Stimulated activated CD8-positive, alpha-beta memory T cell treated with anti-CD3 and anti-CD28 coated beads, Interleukin-15, amount 100 ng/mL, for 4 hours (primary cell): ENCODE measurements at places on chromosomes 1 and 21.

GRCh38 chr1:201637282-201638079 lies 98.6 kb downstream of the NAV1 start:
- DNase-seq, result no peak

- no peak for DNase-seq
These were observed 2.8 kb upstream of the ECE1 start for GRCh38 chr1:21292984-21293536.

DNA sequence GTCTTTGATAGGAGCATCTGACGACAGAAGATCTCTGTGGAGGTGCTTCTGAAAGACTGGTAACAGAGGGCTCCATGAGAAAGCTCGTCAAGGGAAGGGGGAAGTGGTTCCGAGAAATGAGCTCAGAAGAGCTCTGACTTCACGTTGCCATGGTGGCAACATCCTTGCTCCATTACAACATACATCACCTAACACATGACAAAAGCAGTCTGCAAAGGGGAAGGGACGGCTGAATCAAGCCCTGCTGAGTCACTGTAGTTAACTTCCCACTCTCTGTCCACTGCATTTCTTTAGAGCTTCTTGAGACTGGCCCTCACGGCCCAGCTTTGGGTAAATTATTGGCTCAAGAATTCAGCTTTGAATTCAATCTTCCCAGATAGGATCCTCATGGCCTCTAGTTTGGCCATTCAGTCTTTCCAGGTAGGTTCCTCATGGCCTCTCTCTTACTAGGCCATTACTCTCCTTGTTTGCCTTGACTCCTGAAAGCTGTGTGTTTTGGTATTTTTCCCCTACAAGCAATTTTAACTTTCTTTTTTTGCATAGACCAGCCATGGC lies 88.0 kb upstream of the ZNF648 start:
- DNase-seq, result no peak

DNA sequence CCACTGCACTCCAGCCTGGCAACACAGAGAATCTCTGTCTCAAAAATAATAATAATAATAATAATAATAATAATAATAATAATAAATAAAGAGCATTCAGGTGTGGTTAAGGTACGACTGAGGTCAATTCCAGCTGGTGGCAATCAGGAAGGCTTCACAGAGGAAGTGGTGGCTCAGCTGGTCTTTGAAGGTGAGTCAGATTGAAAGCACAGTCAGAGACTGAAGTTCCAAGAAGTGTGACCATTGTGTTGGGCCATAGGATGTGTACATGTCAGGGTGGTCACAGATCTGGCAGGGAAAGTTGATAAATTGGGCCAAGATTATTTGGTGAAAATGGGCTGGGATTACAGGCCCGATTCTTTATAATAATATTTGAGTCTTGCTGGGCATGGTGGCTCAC lies 31.0 kb upstream of the MED18 start:
- no peak for DNase-seq

- DNase-seq, result no peak
These were observed 62.4 kb downstream of the MEGF6 start for GRCh38 chr1:3548895-3549294.

- DNase-seq, result no peak
These were observed 14.3 kb downstream of the ADAMTSL4 start for GRCh38 chr1:150563340-150564038.
